Stomach (tissue), 19 donors: ENCODE measurements at places on chromosomes 1 and 21.

- DNase-seq, result no peak
These were observed 424.0 kb downstream of the KIF26B start for GRCh38 chr1:245578771-245579170.

DNA sequence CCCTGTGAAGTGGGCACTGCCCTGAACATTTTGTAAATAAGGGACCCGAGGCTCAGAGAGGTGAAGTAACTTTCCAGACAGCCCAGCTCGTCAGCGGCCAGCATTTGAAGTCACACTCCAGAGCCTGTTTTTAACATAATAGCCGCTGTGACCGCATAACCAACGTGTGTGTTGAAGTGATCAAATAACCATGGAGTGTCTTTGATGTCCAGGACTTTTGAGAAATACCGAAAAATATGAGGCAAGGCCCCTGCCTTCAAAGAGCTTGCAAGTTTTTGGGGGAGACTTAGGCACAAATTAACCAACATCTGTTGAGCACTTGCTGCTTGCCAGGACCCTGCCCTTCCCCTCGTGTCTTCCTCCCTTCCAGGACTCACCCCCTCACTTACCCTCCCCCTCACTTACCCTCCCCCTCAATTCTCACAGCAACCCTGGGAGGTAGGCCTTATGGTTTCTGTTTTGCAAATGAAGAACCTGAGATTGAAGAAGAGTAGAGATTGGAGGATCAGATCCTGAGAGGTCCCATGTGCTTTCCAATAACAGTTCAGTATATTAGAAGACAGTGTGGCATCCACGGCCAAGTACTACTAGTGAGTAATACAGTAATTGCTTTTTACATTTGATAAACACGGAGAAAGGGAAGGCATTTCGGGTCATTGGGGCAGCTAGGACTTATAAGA lies 1.3 kb upstream of the SLC16A1 start:
- DNase-seq, result peak; percentile 74

DNA sequence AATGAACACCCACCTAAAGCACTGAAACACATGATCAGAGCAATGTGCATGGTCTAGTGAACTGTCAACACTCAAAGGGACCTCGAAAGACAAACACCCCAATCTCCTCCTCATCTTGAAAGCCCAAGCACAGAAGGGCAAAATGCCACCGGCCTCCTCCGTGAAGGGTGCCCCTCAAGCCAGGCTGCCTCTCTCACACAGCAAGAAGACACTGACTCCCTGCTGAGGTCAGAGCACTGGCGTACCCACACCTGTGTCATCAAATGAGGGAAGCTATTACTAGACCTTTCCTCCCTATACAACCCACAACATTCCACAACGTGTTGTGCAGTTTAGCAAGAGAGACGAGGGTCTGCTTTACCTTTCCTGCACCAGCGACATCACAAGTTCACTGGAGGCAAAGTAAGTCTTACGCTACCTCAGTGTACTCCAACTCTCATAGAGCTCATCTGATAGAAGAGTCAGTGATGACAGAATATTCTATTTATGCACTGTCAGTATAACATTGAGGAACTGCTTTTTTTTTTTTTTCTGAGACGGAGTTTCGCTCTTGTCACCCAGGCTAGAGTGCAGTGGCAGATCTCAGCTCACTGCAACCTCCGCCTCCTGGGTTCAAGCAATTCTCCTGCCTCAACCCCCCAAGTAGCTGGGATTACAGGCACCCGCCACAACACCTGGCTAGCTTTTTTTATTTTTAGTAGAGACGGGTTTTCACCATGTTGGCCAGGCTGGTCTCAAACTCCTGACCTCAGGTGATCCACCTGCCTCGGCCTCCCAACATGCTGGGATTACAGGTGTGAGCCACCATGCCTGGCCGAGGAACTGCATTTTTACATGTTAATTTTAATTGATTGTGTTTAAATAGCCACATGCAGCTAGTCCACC lies 3.3 kb downstream of the SH3BP5L start:
- no peak for DNase-seq

DNA sequence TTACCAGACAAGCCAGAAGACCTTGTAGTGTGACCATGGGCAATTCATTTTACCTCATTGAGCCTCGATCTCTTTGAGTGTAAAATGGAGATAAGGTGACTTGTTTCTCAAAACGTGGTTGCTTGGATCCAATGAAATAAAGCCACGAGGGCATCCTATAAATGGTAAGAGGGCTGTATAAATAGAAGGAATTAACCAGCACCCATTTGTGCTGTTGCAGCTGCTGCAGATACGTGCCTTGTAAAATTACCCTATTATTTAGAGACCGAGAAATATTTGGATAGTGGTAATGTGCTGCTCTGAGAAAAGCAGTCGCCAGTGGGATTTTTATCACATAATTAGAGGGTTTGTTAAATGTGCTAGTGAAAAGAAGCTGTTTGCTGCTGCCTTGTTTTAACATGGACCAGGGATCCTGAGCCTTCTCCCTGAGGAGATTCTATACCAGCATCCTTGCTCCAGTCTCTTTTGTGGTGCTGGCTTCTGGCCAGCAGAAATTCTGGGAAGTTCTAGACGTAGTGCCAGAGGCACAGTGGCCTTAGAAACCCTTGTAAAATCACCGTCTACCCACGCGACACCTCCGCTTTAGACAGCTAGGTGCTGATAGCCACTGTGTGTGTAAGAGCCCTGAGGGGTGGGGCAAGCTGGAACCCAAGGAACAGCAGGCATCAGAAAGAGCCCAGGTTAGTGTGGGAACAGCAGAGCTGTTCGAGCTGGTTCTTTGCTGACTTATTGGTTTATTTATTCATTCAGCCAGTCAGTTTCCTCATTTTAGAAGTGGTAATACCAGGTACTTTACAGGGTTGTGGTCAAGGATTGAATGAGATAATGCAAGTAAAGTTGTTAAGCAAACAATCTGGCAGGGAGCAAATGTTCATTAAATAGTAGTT lies 137.5 kb downstream of the NOS1AP start:
- peak; percentile 80 for DNase-seq

DNA sequence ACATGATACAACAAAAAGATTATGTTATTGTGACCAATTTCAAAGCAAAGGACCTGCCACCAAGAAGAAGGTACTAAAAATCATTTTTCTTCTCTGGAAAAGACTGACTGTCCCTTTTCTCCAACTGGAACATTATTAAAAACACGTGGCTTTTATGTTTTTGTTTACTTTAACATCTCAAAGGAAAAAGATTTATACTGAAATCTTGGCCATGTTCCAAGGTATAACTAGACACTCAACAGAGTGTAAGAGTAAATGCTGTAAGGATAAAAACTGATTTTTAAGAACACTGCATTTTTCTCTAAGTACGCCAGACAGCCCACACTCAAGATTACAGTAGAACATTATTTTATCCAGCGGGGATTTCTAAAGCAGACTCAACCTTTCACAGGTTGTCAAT lies 62.1 kb downstream of the BRWD1 start:
- no peak for DNase-seq

GRCh38 chr1:151641229-151641628 lies 29.4 kb downstream of the SNX27 start:
- DNase-seq, result no peak

DNA sequence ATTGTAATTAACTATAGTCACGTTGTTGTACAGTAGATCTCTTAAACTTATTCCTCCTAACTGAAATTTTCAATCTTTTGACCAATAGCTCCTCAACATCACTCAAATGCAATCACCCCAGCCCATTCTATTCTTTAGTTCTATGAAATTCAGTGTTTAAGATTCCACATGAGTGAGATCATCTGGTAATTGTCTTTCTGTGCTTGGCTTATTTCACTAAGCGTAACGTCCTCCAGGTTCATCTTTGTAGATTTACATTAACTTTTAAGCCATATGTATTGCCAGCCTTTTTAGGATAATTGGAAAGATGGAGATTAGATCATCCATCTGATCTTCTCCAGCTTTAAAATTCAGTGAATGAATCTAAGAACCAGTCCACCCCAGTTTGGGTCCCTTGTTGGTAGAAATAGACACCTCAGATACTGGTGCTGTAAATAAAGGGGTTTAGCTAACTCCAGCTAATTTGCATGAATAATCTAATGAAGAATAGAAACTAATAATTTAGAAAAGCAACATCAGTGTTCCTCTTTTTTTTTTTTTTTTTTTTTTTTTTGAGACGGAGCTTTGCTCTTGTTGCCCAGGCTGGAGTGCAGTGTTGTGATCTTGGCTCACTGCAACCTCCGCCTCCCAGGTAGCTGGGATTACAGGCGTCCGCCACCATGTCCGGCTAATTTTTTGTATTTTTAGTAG lies 7.0 kb downstream of the S100A10 start:
- no peak for DNase-seq

- no peak for DNase-seq
These were observed 53.6 kb downstream of the WNT9A start for GRCh38 chr1:227893949-227894721.

- peak; percentile 95 for DNase-seq
These were observed at the start of gene DEGS1 for GRCh38 chr1:224182866-224183590. Gene DEGS1 (plus strand): TSS chr1:224183240. CDS start chr1:224183337, 97 bp downstream.

DNA sequence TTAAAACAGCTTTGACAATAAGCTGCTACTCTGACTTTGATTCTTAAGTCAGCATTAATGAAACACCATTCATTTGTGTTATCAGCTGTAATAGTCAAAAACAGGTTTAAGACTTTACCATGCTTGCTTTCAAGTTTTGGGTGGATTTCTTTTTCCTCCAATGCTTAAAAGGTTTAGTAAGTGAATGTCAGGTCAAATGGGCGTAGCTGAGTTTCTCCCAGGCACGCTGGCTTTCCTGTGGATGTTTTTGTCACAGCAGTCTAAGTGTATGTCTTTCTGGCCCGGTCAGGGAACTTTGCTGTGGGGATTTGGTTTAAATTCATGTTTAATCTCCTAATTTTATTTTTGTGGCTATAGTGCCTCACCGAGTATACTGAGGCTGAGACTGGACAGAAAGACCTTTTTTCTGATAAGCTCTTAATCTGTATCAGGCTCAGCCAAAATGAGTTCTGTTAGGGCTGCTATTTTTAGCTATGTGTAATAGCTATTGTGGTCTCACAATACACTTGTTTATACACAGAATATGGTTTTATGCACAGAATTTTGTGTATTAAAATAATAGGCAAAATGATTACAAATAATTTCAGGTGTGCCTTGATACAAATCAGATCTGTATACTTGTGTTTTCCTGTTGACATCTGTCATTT lies 292.8 kb downstream of the DISC1 start:
- DNase-seq, result no peak

GRCh38 chr1:54069791-54070170 lies 16.4 kb downstream of the TCEANC2 start:
- DNase-seq, result no peak

DNA sequence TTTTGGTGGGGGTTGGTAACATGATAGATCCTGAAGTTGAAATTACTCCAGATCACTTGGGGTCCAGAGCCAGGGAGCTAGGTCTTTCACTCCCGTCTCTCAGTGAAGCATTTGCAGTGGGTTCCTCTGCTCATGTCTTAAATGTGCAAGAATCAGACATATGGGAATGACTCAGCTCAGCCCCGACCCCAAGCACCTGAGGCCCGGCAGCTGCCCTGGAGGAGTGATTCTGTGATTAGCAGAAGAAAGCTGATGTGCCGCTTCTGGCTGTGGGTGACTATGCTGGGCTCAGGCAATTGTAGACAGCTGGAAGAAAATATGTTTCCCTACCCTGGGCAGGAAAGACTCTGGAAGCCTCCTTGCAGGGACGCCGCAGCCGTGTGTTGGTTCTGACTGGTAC lies 601.7 kb downstream of the NPHP4 start:
- DNase-seq, result no peak

- peak; percentile 62 for DNase-seq
These were observed 10.8 kb upstream of the DUSP12 start for GRCh38 chr1:161738627-161739287.
